ENCODE measurements at places on chromosomes 5 and 9. TPM values are rescaled to one million over a fixed set of nuclear protein-coding genes. Genes with fewer than 3 reads are reported as not detected.

GRCh38 chr5:80871541-80871961 lies 88.6 kb upstream of the RASGRF2 start:
- DNase-seq = no peak

GCNT1 gene
- 21.0 TPM for total RNA-seq

FIBCD1 gene
- total RNA-seq = not detected

DNA sequence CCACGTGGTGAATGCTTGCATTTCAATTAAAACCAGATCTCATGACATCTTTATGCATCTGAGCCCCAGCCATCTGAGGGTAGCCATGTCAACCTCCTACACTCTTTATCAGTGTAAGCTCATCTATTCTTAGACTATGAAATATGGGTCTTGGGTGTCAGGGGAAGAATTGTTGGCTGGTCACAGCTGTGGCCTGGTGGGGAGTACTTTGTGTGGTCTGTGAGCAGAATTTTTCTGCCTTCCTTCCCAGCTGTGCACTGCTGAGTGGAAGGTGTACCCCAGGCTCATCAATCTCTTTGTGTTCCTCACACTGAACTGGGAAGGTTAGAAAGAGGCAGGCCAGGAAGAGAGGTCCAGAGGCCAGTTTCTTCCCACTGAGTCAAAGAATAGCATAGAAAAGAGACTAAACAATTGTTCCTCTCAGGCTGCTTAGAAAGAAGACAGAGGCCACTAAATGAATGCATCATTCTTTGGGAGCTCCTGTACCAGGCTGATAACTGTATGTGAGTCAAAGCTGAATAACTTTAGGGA lies 202.7 kb upstream of the RGMB start:
- no peak for DNase-seq

FRRS1L gene
- total RNA-seq = 0.16 TPM

DNA sequence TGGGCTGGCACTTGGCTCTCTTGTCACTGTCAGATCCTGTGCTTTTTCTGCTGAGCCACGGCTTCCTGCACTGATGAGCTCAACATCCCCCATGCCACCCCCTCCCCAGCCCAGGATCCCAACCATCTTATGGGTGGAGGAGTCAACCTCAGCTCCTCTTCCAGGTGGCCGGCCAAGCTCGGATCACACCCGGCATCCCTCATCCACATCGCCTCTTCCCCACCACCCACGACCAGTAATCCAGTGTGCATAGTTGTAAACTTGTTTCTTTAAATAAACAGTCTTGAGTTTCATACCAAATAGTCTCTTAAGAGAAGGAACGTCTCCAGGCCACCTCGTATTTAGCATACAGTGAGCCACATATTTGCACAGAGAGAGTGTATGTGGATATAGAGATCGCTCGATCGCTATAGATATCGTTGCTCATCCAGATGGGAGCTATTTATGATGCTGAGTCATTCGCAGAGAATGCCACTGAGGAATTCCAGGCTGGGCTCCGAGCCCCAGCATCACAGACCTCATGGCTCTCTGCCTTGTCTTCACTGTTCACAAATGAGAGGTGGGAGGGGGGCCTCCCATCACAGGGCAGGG lies 61.8 kb upstream of the CPLX2 start:
- DNase-seq = no peak

DNA sequence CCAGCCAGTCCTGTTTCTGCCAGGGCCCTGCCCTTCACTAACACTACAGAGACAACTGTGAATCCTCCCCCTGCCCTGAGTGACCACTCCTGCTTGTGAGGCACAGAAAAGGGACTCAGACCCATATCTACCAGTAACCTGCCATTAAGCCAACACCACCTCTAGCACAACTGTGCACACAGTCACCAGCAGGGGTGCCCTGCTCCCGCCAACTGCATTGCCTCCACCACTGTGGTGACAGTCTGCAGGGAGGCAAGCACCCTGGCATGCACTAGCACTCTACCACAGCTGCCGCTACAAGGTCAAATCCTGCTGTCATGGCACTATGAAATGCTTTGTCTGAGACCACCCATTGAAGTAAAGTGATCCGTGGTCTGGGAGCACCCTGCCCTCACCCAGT lies 1028.5 kb upstream of the CDH9 start:
- no peak for DNase-seq

- no peak for DNase-seq
Measured at GRCh38 chr9:93525476-93525875, 50.9 kb upstream of the PHF2 start.

DNA sequence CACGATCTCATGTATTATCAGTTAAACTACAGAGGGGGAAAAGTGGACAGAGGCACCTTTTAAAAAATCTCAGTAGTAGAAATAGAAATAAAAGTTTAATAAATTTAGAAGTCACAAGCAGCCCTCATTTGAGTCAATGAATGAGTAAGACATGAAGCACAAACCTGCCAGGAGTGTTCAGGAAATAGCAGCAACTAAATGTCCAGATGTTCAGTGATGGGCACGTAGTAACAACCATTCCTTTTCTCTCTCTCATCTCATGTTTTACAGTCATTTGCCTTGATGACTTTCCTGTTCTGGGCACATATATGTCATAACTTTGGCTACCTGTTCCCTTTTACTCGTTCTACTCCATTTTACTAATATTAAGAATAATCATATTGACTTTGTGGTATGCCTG lies 17.7 kb downstream of the ISOC1 start:
- no peak for DNase-seq

C5orf46 gene
- total RNA-seq = not detected

- no peak for DNase-seq
Measured at GRCh38 chr5:66417781-66418180, 178.4 kb upstream of the MAST4 start.

DNA sequence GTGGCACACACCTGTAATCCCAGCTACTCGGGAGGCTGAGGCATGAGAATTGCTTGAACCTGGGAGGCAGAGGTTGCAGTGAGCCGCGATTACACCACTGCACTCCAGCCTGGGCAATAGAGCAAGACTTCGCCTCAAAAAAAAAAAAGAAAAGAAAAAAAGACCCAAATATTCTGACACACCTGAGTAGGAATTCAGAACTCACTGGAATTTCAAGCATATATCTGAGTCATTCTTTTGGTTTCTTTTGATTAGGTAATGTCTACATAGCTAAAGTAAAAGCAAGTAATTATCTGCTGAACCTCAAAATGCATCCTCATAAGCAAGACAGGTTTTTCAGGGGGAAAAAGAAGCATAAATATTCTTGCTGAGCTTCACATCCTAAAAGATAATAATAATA lies 35.9 kb downstream of the ANKRD31 start:
- DNase-seq = no peak

DNA sequence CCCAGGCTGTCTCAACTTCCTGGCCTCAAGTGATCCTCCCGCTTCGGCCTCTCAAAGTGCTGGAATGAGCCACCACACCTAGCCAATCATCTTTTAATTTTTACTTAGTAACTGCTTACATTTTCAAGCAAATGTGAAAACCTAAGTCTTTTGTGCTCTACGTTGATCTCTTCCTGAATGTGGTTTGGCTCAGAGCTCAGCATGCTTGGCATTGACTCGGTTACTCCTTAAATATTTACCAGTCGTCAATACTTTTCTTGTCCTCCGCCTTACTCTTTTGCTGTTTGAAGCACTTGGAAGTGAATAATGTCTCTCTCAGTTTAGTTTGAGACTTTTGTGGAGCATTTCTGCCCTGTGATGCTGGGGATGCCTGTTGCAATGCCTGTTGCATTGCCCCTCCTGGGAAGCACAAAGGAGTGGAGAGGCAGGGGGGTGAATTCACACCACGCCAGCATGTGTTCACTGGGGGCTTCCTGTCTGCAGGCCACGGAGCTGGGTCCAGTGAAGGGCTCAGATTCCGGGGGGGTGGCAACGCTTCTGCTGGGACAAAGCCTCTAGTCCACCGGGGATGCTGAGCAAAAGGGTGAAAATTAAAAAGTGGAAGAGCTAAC lies 13.1 kb upstream of the TENT4A start:
- DNase-seq = no peak

DNA sequence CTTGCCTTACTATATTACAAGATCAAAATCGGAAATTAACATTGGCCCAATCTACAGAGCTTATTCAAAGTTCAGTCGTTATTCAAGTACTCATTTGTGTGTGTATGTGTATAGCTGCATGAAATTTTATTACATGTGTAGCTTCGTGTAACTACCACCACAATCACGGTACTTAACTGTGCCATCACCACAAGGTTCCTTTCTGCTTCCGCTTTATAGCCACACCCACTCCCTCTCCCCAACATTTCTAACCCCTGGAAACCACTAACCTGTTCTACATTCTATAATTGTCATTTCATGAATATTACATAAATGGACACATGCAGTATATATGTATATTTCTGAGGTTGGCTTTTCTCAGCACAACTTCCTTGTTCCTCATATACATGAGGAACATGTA lies 4.0 kb upstream of the TEX48 start:
- no peak for DNase-seq

ITGA2 gene
- 2.2 TPM for total RNA-seq

GRCh38 chr5:168848569-168848968 lies 269.4 kb upstream of the PANK3 start:
- DNase-seq = no peak

GMCL2 gene
- total RNA-seq = not detected

LNPEP gene
- total RNA-seq = 155 TPM

DNA sequence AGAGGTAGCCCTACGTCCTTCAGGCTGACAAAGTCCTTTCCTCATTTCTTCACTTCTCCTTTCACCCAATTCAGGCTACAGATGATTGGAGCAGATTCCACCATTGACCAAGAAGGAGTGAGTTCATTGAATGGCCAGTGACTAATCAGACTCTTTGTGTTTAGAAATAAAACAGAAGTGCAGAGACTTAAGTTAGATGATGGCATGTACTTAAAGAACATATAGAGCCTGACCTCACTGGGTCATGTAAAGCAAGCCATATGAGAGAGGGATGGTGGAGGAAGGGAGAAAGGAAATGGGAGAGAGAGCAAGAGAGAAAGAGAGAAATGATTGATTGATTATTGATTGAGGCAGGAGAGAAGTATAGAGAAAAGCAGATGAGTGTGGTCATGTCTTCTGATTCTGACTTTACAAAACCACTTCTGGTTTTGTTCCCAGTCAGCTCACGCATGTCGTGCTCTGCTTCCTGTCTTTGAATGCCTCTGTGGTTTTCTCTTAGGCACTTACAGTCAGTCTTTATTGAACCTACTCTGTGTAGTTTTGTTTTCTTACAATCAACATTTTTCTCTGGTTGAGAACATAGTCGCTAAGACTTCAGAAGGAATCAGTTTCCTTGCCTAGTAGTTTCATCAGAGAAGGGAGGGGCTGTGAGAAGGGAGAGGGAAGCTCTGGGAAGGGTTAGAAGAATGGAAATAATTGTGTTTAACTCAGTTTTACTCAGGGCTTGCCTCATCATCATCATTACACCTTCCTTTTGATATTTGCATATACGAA lies 149.2 kb upstream of the KLF9 start:
- DNase-seq = no peak

FAM78A gene
- total RNA-seq = 9.9 TPM

TAF11L6 gene
- total RNA-seq = not detected

SPATA31E1 gene
- total RNA-seq = not detected

SLC36A3 gene
- not detected for total RNA-seq

CLTA gene
- 187 TPM for total RNA-seq

DNA sequence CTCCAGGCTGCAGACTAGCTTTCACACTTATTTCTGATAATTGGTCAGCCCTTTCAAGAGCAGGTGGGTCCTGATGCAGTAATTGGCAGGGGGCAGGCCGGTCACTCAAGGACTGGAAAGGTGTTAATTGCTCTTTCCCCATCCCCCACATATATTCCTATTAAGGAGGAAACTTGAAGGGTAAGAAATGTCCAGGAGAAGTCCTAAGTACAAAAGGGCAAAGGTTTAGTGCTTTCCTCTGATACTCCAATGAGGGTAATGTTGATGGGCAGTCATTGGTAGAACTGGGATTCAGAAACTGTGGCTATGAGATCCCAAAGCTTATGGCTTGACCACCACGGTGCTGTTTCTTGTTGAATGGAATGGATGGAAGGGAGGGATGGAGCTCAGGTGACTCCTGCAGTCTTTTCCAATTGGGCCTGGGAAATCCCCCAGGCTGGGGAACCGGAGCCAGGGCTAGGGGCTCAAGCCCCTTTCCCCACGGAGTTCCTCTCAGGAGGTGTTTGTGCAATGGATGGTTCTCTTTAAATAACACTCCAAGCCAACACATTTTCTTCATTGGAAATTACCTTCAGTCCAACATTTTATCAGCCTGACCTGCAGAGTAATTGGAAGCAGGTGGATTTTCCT lies 103.2 kb upstream of the ALDH1B1 start:
- DNase-seq = no peak

GRCh38 chr5:143045062-143045461 lies 274.9 kb downstream of the ARHGAP26 start:
- no peak for DNase-seq

DNA sequence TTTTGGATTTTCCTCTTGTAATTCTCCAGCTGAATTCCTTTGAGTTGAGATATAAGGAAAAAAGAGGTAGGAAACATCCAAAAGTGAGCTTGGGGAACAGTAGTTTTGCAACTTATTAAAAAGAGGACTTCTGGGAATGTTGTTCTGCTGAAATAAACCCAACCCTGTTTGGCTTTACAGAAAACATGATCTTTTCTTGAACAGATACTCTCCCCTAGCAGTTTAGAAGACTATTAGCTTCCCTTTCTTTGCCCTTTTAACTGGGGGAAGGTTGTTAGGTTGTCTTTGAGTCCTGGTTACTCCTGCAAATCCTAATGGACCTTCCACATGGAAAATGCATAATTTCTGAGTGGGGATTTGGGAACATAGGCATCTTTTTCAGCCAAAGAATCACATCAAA lies 168.7 kb upstream of the RPS23 start:
- no peak for DNase-seq

- DNase-seq = no peak
Measured at GRCh38 chr5:57199866-57200265, 26.0 kb downstream of the GPBP1 start.

CCDC69 gene
- total RNA-seq = 287 TPM

- DNase-seq = no peak
Measured at GRCh38 chr9:77794985-77795384, 146.9 kb upstream of the GNA14 start.

FABP6 gene
- total RNA-seq = not detected

DNA sequence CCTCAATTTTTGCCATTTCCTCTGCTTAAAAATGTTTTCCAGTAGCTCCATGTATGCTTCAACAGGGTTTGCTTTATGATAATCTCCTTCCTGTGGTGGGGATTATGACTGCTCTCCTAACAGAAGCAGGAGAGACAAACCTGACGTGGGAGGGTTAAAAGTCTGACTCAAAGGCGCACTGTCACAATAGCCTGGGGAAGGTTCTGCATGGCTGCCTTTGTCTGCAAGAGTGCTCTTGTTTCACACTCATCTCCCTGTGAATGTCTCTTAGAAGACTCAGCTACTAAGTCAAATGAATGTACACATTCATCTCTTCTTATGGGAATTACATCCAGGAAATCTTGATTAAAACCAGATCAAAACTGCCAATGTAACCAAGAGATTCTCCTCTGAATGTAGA lies 90.9 kb upstream of the MTAP start:
- no peak for DNase-seq
